ENCODE measurements at places on chromosomes 3 and 15.

- DNase-seq: no peak
Observed at GRCh38 chr15:36603987-36604386, 24.6 kb downstream of the CDIN1 start.

- DNase-seq: no peak
Observed at GRCh38 chr15:22799902-22800301, 13.5 kb downstream of the NIPA1 start.

GRCh38 chr3:52873433-52874159 is 23.8 kb downstream of the STIMATE start:
- DNase-seq: no peak

DNA sequence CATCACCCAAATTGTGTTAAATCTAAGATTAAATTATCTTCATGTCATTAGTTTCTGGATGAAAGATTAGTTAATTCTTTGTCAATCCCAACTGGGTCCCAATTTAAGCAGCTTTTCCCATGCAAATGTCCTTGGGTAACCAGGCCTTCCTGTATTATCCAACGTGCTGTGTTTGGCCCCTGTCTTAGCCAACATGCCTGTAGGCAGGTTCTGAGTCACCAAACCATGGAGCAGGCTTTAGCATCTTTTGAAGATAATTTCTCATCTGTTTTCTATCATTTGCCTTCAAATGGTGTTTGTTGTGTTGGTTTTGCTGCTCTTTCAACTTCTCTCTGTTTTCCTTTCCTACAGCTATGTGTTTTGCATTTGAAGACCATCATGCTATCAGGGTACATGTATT is 216.2 kb downstream of the ITPR1 start:
- DNase-seq: no peak

DNA sequence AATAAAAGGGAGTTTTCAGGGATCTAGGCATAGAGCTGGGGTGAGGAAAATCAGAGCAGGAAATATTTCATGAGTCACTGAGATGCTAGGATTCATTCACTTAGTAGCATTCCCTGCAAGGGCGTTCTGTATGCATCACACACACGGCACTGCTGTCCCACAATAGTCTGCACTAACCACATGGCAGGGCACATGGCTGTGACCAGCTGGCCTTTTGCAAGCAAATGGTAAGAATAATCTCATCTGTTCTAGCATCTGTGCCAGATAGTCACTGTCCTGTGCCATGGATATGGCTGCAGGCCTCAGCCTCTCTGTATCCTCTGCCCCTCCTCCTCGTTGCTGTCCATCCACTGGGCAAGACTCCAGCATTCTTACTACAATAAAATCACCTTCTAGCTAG is 37.8 kb downstream of the BOC start:
- no peak for DNase-seq

GRCh38 chr15:69729167-69729748 is 276.6 kb downstream of the RPLP1 start:
- peak; percentile 45 for DNase-seq

All from inflammatory macrophage treated with lipopolysaccharide for 4 hours (primary cell).